ENCODE measurements at places on chromosomes 4 and X.

DNA sequence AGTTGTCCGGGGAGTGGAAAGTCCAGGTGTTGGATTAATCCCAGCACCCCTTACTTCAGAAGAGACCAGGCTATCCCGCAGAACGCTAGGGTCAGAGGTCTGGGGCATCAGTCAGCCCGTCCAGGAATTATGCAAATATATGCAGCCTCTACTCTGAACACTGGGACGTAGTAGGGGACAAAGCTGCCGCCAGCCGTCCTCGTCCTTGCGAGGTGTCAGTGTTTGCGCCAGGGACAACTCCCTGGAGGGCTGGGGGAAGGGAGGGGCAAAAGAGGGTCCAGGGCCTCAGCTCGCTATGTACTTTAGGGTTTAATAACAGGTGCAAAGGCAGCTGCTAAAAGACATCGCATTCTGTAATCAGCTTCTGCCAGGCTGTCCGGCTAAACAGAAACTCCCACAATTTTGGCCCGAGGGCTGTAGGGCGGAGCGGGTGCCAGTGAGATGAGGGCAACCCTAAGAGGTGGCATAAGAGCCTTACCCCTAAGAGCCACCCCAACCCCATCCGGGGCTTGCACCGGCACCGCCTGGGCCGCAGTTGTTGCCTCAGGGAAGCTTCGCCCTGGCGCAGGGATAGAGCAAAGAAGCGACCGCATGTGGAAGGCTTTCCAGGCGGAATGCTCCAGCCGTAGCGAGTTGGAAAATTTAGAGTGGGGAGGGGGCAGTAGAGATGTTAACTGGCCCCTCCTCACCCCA lies 8.4 kb downstream of the HAND2 start:
- DNase-seq: no peak

DNA sequence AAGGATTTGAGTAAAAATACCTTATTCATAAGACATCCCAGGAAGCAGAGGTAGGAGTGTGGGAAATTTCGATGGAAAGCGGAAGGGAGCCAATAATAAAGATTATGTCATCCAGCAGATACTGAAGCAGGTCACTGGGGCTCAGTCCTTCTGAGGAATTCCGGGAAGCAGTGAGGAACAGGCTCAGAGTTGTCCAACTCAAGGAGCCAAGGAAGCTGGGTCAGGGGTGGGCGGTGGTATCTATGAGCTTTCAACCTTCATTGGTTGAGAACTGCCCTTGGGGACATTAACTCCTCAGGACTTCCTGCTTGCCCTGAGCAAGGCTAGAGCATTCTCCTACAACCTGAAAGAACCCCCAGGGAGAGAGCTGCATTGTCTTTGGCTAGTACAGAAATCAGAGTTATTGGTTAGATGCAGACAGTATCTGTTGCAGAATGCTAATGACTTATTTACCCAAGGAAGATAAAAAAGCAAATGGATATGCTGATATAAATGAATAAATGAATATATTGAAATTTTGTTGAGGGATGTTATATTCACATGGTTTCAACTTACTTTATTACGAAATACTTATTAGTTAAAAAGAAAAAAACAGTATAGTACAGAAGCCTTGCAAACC lies 68.2 kb downstream of the DMP1 start:
- DNase-seq: no peak

- DNase-seq: no peak
Observed at GRCh38 chrX:3748052-3748559, 34.7 kb upstream of the PRKX start.

GRCh38 chr4:109486007-109486406 lies 52.4 kb downstream of the SEC24B start:
- DNase-seq: no peak

DNA sequence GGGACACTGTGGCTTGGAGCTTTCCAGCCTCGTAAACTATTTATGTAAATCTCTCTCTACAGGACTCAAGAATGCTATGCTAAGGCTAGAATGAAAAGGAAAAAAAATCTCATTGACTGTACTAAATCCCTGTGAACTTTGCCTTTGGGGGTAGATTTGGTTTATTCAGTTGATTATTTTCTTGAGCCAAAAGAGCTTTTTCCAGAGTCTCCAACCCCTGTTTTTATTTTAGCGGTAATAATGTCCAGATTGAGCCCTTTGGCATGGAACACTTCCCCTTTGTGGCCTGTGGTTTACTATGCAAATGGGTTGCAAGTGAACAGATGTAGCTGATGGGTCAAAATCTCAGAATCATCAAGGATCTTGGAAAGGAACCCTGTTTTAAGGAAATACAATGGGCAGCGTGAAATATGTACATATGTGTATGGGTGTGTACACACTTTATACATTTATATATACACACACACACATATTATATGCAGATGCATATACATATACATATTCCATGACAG lies 72.9 kb downstream of the FAM9B start:
- DNase-seq: no peak

GRCh38 chr4:150990250-150990649 lies 24.8 kb downstream of the LRBA start:
- DNase-seq: no peak

DNA sequence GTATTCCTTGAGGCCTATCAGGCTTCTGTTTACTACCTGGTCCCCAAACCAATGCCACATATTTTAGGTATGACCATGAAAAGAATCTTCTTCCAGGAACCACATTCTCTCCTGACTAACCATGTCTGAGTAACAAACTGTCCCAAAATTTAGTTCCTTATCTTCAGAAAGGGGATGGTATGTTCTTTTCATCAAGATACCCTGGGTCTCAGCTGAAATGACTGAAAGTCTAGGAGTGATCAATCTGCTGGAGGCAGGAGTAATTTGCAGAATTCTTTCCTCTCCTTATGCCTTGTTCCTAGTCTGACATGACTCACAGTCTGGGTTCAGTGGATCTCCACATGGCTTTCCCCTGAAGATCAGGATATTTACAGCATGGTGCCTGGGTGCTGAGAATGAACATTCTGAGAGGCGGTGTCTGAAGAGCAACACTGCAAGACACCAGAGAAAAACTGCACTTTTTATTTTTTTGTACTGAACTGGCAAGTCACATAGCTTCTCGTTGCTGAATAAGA lies 665.5 kb downstream of the TLL1 start:
- no peak for DNase-seq

GRCh38 chr4:24772061-24772705 lies 23.2 kb upstream of the SOD3 start:
- DNase-seq: no peak

DNA sequence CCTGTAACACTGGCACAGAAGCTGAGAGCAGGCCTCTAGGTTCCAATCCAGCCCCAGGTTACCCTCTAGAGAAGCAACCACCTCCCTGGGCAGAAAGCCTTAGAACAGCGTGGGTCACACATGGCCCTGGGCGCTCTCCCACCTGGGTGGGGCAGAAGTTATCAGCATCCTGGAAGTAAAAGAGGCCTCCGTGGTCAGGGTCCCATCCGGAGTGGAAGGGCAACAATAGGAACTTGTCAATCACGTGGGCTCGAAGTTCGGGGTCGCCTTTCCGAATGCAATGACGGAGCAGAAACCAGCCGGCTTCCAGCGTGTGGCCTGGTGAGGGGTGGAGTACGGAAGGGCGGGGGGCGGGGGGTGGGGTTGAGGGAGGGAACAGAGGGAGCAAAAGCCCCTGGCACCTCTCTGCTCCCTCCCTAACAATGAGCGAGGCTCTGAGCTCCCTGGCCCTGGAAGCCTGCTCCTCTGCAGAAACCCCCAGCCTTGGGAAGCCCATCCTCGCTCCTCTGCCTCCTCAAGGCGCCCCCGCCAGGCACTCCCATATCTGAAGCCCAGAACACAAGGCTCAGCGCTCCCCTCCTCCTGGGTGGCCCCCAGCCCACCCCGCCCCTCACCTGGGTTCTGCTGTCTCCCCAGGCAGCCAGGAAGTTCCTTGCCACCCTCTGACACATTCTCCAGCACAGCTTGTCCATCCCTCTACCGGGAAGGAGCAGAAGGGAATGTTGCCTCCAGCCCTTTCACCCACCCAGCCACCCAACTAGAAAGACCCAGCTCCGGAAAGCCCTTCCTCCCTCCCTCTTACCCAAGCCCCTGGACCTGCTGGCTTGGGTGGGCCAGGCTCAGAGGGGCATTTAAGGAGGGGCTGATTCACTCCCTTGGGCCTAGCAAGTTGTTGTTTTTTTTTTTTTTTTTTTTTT lies 2.8 kb downstream of the RENBP start:
- no peak for DNase-seq

- no peak for DNase-seq
Observed at GRCh38 chr4:6492027-6492590, 19.7 kb upstream of the PPP2R2C start.

- DNase-seq: no peak
Observed at GRCh38 chrX:41029332-41029731, 55.9 kb upstream of the USP9X start.

DNA sequence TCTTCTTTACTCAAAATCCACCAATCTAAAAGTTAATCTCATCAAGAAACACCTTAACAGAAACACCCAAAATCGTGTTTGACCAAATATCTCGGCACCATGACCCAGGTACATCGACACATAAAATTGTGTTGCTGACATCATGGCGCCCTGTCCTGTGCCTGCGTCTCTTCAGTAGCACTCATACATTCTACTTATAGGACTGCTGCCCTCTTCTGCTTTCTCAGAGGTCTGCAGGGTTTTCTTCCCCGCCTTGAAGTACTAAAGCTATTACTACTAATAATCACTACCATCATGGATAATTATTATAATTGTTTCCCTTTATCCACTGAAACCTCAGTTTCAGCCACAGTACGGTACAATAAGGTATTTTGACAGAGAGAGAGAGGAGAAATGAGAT lies 1403.1 kb upstream of the TENM3 start:
- no peak for DNase-seq

DNA sequence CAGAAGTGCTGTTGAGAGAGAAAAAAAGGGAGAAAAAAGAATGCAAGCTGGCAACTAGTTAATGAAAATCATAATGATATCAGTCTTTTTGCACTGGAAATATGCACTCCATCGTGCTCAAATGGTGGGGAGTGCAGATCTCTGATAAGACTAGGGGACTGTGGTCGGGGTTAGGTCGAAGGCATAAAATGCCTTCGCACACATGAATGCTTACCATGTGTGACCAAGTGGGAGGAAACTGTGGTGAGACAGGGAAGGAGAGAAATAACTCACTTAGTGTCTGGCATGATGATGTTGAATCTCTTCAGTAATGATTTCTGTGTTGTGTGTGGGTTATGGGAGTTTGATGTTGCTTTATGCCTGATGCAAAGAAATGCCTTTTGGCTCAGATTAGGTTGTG lies 358.9 kb downstream of the FBXO8 start:
- no peak for DNase-seq

GRCh38 chrX:2468261-2469195 lies 32.2 kb downstream of the DHRSX start:
- no peak for DNase-seq

DNA sequence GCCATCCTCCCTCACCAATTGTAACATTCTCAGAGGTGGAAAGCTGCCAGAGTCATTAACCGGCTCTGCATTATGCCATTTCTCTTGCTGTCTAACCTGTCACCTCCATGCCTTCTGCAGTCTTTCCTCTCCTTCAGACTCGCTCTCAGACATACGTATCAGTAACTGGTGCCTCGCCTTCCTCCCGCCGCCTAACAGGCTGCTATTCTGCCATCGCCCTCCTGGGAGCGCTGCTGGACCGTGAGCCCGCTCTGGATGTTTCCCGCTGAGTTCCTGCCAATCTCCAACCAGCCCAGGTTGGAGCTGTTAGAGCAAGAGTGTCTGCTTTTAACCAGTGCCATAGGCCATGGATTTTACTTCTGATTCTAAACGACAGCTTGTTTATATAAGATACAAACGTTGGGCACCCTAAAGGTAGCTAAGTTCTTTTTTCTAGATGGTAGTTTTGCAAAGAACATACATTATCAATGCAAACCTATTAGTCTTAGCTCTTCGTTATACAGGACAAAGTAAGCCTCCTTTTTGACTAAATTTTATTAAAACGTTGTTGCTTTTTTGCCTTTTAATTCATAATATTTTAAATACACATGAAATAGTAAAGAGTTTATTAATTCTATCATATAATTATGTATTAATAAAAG lies 59.5 kb upstream of the NEIL3 start:
- peak; percentile 39 for DNase-seq

DNA sequence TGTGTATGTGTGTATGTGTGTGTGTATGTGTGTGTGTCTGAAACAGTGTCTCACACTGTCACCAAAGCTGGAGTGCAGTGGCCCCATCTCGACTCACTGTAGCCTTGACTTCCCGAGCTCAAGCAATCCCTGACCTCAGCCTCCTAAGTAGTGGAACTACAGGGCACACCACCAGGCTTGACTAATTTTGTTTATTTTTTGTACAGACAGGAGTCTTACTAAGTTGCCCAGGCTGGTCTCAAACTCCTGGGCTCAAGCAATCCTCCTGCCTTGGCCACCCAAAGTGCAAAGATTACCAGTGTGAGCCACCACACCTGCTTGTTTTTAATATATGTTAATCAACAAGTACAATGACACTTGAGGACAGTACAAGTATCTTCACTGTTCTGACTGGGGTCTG lies 92.4 kb downstream of the APBB2 start:
- DNase-seq: no peak

- no peak for DNase-seq
Observed at GRCh38 chr4:129117705-129118104, 21.8 kb downstream of the C4orf33 start.

DNA sequence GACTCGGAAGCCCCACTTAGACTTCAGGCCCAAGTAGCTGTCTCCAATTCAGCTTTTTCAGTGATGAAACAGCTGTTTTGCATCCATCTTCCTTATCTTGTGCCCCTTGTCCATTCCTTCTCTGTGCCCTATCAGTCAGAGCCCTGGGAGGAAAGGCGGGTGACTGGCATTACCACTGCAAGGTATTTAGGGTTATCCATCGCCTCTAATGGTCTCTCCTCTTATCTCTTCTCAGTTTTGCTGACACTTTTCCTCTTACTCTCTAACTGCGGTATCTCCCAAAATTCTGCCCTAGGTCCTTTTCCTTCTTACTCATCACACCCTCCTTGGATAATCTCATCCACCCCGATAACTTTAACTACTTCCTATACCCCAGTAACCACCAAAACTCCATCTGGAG lies 13.7 kb downstream of the GAB3 start:
- DNase-seq: no peak

DNA sequence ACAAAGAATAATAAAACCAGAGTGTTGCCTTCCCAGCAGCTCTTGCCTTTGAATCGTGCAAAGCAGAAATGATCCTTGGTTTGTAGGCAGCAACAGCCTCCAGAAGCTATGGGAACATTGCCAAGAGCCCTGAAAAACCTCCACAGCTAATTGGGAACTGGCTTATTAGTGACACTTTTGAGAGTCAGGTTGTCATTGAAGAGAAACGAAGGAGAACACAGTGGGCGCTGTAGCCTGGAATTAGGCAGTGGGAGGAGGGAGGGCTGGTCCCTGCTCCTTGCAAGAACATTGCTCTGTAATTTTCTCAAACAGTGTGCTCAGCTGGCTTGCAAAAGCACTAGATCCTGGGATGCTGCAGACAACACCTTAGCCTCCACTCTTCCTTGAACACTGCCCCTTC lies 331.5 kb upstream of the EMCN start:
- DNase-seq: no peak

GRCh38 chr4:23979534-23979933 lies 89.7 kb upstream of the PPARGC1A start:
- DNase-seq: no peak

Measured in activated CD4-positive, alpha-beta T cell treated with anti-CD3 and anti-CD28 coated beads, Interleukin-2, amount 50 U/mL, for 24 hours (primary cell).